ENCODE measurements at places on chromosomes 3 and 15.
A peak's percentile ranks its signal among the peaks of the same experiment; 100 is the strongest.

GRCh38 chr3:37961622-37962431 is 28.8 kb upstream of the VILL start:
- no peak for DNase-seq

- no peak for DNase-seq
Observed at GRCh38 chr3:127457546-127458145, 132.9 kb downstream of the TPRA1 start.

DNA sequence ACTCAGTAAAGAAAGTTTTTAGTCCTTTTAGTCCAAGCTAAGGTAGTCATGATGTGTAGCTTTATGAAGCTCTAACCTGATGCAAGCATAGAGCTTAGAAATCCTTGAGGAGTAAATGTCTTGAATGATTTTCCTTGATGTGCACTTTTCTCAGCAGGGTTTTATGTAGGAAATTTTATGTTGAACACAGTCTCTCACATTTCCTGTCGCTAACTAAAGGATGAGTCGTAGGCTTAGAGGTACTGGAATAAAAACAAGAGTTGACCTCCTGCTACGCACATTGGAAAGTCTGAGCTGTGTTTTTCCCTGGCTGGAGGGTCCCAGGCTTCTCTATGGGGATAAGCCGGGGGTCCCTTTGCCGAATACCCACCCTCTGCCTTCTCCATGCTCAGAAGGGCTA is 34.7 kb upstream of the ZPLD1 start:
- DNase-seq: no peak

DNA sequence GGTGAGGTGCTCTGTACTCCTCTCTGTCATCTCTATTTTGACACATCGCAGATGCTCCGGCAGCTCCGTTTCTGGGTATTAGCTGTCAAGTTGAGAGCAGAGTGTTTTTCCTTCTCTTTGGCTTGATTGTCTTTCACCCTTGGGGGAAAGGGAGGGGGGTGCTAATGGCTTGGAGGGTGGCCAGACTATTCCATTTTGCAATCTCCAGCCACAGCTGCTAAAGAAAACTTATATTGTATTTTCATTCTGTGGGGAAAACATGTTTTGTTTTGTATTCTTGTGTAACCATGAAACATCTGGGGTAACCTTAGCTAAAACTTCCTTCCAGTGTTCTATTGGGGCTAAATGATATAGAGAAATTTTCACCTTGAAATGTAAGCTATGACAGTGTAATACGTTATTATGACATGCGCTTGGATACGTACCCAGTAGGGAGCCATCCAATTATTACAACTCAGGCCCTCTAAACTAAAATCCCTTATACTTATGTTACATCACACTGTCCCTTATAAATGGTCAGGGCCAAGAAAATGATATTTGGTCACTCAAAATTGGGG is 14.0 kb upstream of the LARP6 start:
- no peak for DNase-seq

- DNase-seq: peak; percentile 31
Observed at GRCh38 chr3:134374105-134374790, at the start of gene AMOTL2. Gene AMOTL2 (minus strand): TSS chr3:134374447. CDS start chr3:134371433, 3,014 bp downstream.

DNA sequence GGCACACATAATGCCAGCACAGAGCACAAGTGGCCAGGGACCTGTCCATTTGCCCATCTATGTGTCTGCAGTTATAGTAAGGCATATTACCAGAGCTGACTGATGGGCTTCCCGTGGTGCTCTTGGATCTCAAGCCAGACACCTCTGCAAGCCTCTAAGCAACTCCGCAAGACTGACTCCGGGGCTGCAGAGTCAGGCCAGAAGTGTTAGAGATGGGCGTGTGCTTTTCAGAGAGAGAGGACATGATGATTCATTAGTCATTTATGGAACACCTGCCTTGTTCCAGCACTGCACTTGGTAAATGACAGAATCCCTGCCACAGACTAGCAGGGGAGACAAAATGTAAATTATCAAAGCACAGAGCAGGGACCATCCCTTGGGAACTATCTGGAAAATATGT is 559.0 kb downstream of the PDCD6IP start:
- no peak for DNase-seq
